Stimulated activated CD8-positive, alpha-beta memory T cell treated with anti-CD3 and anti-CD28 coated beads, Interleukin-4, amount 100 ng/mL, for 1 hour (primary cell): ENCODE measurements at places on chromosomes 5 and 9.

DNA sequence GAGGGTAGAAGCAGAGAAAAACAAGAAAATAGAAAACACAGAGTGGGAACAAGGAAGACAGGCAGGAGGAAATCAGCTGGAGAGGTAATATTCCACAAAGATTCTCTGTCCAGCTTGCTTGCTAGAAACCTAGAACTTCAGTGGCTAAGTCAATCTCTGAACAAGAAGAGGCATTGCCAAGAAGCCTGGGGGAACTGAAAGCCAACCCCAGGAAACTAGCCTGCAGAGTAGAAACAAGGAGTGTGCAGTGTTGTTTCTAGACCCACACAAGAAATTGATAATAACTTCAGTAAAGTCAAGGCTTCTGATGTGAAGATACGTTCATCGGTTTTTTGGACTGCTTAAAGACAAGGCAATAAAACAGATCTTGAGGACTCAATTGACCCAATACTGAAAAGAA lies 234.5 kb upstream of the MAP3K1 start:
- no peak for DNase-seq

- DNase-seq: no peak
Observed at GRCh38 chr9:91935805-91936514, 14.1 kb downstream of the ROR2 start.

GRCh38 chr5:115439639-115440038 lies 104.9 kb downstream of the FEM1C start:
- DNase-seq: no peak

GRCh38 chr5:3122216-3122615 lies 370.7 kb upstream of the IRX2 start:
- no peak for DNase-seq

GRCh38 chr9:82449986-82450385 lies 461.4 kb downstream of the SPATA31D1 start:
- DNase-seq: no peak

GRCh38 chr9:114126247-114127060 lies 27.4 kb upstream of the KIF12 start:
- no peak for DNase-seq

DNA sequence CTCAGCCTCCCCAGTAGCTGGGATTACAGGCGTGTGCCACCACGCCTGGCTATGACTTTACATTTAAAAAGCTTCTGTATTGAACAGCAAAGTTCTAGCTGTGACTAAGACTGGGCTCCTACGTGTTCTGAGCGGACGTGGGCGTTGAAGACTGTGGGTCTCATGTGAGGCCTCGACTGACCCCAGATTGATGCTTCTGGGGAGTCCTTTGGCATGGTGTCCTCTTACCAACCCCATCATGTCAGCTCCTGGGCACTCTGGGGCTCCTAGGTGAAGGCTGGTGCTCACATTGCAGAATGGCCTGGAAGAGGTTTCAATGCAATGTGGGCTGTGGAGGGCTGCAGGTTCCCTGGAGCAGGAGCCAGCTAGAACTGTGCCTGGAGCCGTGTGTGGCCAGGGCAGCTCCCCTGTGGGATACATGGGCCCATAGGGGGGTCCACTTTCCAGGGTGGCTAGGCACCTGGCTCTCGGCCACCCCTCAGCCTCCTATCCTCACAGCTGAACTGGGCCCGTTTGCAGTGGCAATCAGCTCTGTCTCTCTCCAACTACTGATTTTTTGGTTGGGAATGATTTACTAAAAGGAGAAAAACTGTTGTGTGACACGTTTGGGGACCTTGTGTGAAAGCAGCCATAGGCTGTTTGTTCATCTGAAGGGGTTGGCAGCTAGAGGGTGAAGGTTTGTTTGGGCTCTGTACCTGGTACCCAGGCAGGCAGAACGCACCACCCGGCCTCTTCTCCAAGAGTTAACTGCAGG lies 29.7 kb downstream of the SLC25A25 start:
- no peak for DNase-seq

- no peak for DNase-seq
Observed at GRCh38 chr5:141649056-141649688, 2.0 kb downstream of the FCHSD1 start.

DNA sequence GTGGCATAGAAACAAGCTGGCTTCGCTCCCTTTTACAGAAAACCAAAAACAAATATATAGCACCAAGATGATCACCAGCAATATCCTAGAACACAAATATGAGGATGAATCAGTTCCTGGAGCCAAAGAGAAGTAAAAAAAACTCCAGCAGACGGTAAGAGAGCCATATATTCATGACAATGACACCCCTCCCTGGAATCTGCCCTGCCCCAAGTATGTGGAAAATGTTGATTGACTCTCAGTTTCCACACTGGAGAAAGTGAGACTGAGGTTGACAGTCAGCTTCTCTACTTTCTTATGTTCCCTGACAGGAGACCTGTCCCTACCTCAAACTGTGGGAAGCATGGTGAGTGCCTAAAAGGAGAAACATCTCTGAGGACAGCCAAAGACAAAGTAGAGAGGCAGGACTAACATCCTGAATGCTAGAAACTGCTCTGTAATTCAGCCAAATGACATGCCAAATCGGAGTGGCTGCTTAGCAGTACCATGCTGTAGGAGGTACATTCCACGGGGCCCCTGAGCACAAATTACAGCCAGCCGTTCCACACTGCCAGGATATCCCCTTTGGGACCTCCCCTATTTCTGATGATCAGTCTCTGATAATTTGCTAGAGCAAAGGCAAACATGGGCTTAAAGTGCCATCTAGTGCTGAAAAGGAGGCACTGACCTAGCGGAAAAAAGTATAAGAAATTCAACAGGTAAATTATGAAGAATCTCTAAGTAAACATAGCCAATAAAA lies 424.0 kb upstream of the RGMB start:
- DNase-seq: no peak

DNA sequence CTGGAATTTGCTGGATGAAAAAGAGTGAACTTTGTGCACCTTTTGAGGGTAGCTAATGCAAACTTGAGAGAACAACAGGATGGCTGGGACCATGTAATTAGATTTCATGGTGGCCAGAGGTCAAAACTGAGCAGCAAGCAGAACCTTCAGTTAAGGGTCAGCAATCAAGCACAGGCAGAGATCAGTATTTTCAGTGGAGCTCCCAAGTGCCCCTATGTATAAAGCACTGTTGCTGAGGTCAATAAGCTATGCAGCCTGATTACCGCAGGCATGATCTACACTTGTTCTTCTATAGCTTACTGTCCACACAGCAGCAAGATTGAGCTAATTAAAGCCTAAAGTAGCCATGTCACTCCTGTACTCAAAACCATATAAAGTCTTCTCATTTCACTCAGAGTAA lies 62.1 kb upstream of the TMC1 start:
- DNase-seq: no peak

DNA sequence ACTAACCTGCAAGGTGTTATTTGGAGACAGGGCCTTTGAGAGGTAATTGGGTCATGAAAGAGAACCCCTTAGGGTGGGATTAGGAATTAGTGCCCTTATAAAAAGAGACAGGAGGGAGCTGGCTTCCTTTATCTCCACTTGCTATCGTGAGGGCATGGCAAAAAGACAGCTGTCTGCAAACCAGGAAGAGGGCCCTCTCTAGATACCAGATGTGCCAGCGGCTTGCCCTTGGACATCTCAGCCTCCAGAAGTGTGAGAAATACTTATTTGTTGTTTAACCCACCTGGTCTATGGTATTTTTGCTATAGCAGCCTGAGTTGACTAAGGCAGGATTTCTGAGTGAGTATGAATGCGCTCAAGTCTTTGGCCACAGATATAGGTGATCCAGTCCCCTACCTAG lies 978 bp upstream of the RGS14 start:
- no peak for DNase-seq

GRCh38 chr9:38276771-38277439 lies 115.6 kb upstream of the ALDH1B1 start:
- no peak for DNase-seq

GRCh38 chr9:128503870-128504269 lies 649 bp upstream of the GLE1 start:
- DNase-seq: no peak

DNA sequence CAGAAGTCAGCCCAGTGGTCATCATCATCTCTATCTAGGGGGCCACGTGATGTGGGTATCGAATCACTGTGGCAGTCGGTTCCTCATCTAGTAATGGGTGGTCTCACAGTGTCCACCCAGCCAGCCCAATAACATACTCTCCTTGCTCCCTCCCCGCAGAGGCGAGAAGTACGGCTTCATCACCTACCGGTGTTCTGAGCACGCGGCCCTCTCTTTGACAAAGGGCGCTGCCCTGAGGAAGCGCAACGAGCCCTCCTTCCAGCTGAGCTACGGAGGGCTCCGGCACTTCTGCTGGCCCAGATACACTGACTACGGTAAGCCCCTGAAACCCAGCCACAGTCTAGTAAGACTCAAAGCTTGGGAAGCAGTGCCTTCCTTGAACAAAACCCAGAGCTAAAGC lies 99.0 kb downstream of the PDE6A start:
- DNase-seq: no peak

DNA sequence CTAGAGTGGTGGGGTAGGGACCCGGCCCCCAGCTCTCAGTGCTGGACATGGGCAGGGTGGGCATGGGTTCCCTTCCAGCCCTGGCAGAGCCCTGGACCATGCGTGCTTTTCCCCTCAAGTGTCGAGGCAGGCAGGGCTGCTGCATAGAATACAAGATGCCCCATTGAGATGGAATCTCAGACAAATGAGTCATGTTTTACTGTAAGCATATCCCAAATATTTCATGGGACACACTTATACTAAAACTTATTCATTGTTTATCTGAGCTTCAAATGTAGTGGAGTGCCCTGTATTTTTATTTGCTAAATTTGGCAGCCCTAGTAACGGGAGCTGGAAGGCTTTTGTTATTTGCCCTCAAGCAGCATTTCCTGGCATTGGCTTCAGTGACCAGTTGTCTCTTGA lies 3.2 kb upstream of the RNU6ATAC start:
- no peak for DNase-seq

DNA sequence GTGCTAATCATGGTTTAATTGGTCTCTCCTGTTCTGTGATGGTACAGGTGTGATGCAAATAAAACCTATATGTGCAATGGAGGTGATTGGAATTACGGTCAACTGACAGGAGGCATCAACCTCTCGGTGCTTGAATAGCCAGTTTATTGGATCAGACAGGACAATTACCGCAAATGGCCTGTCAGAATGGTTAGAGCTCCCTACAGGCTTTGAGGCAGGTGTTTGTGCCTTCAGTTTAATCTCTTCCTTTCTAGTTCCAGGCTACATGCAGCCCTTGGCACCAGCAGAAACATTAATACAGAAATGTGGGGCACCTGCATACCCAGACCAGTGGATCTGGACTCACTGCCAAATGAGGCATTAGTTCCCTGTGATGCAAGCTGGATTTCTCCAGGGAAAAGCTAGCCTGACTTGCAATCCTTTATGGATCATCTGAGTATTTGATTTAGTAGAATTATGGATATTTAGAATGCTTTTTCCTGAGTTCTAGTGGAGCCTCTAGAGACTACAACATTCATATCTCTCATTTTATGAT lies 128.6 kb downstream of the MAT2B start:
- no peak for DNase-seq
